ENCODE measurements at places on chromosomes 5 and 9.

DNA sequence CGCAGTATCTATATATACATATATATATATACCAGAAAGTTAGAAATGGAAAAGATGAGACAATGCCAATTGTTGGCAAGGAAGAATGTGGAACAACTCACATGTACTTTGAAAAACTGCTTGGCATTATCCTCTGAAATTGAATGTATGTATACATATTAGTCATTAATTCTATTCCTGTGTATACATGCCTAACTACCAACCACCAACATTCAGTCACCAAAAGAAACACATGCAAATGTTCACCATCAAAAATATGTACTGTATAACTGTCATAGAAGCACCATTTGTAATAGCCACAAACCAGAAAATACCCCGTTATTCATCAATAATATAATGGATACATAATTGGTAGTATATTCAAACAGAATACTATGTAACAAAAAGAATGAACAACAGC is 330.2 kb upstream of the GRAMD2B start:
- no peak for DNase-seq

- no peak for DNase-seq
Observed at GRCh38 chr9:23598994-23599393, 227.0 kb downstream of the ELAVL2 start.

- no peak for DNase-seq
Observed at GRCh38 chr5:62068554-62068953, 237.5 kb upstream of the KIF2A start.

DNA sequence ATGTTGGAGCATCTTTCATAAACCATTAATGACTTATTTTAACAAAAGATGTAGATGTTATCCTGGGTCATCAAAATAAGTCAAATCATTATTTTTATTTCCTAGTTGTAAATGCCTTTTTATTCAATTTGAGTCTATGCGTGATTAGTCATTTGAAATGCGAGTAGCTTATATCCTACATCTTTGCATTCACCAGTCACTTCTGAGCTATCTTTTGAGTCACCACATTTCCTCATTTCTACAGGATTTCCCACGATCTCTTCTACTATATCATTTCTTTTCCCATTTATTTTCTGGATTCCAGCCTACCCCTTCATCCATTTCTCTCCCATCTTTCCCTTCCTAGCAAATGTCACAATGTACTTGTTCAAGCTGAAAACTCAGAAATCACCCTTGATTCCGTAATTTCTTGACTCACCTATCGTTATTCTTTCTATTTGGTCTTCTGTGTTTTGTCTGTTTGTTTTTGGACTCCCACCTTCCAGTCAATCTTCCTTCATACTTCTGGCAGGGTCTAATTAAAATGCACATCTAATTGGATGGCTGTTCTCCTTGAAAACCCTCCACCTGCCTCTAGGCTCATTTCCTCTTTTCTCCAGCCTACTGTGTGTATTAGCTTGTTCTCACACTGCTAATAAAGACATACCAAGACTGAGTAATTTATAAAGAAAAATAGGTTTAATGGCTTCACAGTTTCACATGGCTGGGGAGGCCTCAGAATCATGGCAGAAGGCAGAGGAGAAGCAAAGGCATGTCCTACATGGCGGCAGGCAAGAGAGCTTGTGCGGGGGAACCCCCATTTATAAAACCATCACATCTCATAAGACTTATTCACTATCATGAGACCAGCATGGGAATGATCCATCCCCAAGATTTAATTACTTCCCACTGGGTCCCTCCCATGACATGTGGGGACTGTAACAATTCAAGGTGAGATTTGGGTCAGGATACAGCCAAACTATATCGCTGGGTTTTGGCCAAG is 112.4 kb downstream of the MEF2C start:
- DNase-seq, result no peak

- no peak for DNase-seq
Observed at GRCh38 chr5:87944553-87945285, 323.9 kb downstream of the TMEM161B start.

DNA sequence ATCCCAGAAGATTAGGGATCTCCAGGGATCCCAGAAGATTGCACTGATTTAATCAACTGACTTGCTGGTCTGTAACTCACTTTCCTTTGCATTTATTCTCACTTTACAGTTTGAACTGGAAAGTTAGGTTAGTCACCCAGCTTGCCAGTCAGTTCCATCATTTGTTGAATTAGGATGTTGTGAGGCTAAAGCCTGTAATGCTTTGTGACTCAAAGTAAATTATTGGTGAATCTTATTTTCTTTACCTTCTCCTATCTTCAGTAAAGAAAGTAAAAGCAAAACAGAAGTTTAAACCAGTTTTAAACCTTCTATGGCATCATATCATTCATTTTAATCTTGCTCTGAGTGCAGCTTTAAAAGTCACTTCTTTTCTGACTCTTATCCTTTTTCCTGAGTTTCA is 85.8 kb downstream of the SLC44A1 start:
- no peak for DNase-seq

DNA sequence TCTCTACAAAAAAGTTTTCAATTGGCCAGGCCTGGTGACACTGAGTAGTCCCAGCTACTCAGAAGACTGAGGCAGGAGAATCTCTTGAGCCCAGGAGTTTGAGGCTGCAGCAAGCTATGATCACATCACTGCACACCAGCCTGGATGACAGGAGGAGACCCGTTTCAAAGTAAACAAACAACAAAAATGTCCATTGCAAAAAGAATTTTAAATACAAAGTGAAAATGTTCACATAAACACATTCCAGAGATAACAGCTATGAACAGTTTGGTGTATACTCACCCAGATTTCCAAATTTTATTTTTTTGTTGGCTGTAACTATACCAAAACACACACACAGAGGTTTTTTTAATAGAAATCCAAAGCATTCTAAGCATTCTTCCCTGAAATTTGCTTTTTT is 39.8 kb downstream of the ADRA1B start:
- DNase-seq, result no peak

DNA sequence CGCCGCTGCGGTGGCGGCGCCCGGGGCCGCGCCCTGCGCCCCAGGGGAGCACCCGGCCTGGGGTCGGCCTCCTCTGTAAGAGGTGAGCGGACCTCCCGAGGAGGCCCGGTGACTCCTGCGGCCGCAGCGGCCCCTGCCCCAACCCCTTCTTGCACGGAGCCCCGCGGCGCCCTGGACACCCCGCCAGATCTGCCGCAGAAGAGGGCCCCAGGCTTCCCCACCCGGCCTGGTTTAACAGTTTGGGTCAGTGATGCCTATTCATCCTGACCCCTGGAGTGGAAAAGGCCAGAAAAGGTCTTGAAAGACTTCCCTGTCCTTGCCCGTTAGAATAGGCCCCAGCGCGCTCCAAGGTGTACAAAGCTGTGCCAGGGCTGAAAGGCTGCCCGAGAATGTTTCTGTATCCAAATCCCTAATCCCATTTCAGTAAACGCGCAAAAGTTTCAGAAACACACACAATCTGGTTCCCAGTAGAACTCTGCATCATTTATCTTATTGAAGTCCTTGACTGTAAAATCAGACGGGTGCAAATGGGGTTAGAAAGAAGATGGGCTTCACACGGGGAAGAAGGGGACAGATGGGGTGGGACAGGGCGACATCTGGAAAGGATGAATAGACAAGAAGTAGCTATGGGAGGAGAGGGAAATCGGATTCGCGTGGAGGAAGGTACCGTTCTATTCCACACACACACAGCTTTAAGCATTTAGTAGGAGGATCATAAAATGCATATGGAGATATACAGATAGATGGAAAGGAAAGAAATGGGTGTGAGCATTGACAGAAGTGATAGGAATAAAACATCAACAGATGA is 1.1 kb upstream of the SSBP2 start:
- no peak for DNase-seq

- no peak for DNase-seq
Observed at GRCh38 chr5:673161-673830, 19.9 kb downstream of the TPPP start.

DNA sequence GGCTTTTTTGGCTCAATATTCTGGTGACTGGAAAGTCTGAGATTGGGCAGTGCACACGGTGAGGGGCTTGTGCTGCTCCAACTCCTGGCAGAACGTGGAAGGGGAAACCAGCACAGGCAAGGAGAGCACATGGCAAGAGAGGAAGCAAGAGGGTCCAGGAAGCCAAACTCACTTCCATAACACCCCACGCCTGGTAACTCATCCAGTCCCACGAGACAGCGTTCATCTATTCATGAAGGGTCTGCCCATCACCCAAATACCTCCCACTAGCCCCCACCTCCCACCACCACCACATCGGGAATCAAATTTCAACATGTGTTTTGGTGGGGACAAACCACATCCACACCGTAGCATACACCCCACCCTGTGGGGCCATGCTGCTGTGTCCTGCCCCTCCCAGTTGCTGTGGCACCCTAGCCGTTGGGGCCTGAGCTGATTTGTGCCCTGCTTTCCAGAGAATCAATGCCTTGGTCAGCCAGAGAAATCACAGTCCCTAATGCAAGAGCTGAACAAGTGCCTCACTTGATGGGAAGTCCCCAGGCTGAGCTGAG is 27.3 kb downstream of the PROP1 start:
- DNase-seq, result no peak

DNA sequence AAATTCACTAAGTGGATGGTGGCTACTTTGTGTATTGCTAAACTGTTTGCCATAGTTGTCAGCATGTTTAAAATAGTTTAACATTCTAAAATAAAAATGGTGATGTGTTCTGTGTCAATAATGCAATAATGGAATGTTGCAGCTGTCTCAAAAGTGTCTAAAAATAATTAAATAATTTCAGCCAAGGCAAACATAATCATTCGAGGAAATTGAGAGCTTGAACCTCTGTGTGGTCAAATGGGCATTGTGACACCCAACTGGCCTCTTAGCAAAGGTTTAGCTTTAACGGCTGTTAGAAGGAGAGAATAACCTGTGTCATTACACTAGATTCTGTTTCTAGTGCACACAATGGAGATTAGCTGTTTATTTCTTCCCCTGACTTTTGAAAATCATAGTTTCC is 278.5 kb downstream of the TMEM167A start:
- no peak for DNase-seq

GRCh38 chr5:113379936-113380806 is 54.6 kb downstream of the TSSK1B start:
- no peak for DNase-seq

GRCh38 chr9:23766613-23767012 is 59.4 kb downstream of the ELAVL2 start:
- DNase-seq, result no peak

GRCh38 chr5:104965006-104965405 is 1402.4 kb upstream of the NUDT12 start:
- DNase-seq, result no peak

- DNase-seq, result no peak
Observed at GRCh38 chr5:179132586-179133355, 72.6 kb downstream of the ZNF354C start.

DNA sequence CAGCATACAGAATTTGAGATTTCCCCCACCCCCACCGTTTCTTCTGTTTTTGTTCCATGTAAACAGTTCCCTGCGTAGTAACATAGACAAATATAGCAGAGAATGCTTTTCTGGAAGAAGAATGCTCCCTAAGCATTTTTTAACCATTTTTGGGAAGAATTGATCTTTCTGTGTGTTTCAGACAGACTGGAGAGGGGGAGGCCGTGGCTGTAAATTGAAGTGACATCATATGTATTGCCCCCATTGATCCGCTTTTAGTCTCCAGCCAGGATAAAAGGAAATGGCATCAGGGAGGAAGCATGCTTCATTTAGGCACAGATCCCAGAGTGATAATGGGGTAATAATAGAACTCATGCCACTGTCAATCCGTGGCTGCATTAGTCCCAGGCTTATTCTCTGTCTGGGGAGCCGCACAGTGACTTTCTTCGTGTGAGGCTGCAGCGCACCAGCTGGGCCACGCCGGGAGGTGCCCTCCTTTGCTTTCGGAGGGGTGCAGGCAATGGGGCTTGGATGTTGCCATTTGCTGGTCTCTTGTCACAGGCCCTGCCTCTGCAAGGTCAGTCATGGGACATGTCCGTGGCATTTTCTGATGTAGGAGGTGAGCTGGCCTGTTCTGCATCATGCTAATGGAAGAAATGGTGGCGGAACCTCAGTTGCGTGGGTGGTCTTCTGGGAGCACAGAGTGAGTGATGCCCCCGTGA is 261.5 kb downstream of the FANCC start:
- DNase-seq, result no peak

DNA sequence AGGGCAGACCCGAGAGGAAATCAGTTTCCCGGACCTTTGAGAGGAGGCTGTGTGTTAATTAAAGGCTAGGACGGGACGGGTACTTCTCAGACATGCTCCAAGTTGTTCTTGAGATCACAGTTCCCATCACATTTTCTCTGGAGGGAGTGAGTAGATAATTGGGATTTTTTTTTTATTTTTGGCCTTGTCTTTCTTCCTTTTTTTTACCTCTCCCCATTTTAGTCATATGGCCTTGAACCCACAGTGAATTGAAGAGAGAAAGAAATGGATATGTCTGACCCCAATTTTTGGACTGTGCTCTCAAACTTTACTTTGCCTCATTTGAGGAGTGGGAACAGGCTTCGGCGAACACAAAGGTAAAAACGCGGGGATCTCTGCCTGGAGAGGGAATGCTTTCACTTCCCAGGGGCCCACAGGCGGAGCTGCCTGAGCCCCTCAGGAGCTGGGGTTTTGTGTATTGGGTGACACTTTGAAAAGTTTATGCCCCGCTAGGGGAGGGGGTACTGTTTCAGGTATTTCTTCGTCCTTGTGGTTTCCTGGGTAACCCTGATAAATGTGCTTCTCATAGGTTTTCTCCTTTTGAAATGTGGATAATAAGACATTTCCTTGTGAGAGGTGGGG is 191.8 kb downstream of the CD180 start:
- no peak for DNase-seq

GRCh38 chr5:9479990-9480389 is 65.9 kb downstream of the SEMA5A start:
- no peak for DNase-seq

DNA sequence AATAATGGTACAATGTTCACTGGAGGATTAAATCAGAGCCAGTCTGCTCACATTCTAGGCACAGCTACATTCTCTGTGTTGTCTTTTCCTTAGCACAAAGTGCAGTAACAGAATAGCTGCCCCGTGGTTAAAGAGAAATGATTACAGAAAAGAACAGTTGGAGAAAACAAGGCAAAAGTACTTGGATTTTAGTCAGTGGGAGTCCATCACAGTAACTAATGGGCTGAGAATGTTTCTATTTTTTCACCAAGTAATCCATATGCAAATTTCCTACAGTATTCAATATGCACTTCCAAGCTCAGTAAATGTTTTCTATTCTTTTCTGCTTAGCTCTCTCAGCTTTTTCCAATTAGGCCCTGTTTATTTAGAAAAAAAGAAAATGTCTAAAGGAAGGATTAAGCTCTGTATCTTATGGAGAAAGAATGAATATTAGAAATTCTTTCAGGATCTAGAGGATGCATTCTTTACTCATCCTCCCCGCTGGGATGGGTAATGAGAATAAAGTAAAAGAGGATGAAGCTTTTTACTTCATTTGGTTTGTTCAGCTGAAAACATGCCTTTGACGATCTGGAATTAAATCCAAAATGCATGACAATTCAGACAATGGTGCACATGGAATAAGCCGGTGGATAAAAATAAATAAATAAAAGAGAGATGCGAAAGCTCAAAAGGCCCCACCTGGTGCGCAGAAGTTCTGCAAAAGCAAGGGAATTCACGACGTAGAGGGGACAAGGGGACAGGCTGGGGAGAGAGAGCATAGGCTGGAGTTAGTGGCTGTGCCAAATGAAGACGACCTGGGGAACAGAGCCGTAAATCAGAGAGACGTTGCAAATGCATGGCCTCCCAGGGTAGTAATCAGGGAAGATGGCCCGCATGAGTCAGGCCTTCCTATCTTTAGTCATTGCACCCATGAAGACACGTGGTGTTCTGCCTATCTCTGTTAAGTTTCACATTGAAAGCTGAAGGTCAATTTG is 345.2 kb downstream of the GLIS3 start:
- DNase-seq, result peak; percentile 51

- DNase-seq, result peak; percentile 3
Observed at GRCh38 chr5:156893517-156893916, 43.4 kb downstream of the PPP1R2B start.

Measured in MV-4-11 (cell line).